Occipital lobe (tissue), 3 donors: ENCODE measurements at places on chromosomes 13 and 19.

GRCh38 chr13:26558987-26559386 lies 1.5 kb downstream of the WASF3 start:
- DNase-seq = no peak

- DNase-seq = peak; percentile 1
Measured at GRCh38 chr13:42594481-42595252, 20.7 kb downstream of the TNFSF11 start.

DNA sequence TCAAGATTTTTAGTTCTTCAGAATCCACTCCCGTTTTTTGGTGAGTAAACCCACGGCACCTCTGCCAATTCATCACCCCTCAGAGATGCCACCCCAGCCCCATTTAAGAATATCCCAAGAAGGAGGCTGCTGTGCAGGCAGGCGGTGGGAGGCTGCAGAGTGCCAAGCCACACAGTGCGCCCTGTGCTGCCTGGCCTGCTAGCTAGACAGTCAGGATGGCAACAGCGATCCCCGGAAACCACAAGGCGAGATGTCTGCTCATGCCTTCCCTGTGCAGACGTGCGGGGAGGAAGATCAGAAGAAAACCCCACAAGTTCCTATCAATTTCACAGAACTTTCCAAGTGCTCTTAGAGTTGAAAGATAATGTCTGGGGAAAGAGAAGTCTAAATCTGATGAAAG lies 64.8 kb upstream of the GPR183 start:
- DNase-seq = no peak

GRCh38 chr13:107901996-107902562 lies 313.3 kb downstream of the LIG4 start:
- no peak for DNase-seq
